ENCODE measurements at places on chromosomes 11 and 22.

DNA sequence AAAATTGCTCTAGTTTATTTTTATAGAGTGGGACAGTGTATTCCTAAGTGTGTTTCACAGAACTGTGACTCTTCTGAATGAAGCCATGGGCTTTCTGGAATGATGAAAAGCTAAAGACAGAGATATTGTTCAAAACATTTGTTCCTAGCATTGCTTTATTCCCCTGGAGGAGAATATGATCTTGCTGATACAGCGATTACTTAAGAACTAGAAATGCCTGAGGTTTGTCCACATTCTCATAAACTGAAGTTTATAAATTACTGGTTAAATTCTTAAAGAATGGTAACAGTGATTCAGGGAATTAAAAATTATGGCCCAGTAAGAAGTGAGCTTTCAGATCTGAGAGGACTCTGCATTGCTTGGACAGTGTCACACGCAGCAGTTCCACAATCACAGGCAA, 690.3 kb downstream of the FAM181B start:
- no peak for DNase-seq

DNA sequence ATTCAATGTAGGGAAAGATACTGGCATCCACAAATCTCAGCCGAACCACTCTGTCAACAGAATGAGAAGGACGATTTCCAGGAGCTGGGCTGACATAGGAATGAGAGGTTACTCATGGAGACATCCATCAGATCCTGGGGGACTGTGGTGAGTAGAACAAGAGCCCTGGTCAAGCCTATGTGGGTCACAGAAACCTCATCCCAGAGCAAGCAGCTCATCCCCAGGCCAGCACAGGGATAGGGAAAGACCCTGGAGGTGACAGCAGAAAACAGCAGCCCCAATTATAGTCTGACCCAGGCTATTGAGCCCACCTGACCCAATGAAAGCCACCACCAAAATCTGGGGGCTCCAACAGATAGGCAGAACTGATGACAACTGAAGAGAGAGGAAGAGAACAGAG, 128.0 kb upstream of the SERPIND1 start:
- DNase-seq, result no peak

DNA sequence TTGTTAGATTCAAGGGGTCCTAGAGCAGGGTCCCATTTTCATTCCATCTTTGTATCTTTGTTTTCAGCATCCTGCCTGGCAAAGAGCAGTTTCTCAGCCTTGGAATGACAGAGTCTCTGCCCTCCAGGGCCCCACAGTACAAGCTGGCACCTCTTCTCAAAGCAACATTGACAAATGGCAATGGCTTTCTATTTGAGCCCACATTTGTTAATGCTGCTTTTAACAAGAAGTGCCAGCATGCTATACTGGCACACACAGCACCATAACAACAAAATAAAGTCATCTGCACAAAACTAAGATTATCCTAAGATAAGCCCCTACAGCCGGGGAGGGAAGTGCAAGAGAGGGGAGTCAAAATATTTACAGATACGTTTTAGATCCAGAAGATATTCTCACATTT, 309.7 kb upstream of the C11orf87 start:
- no peak for DNase-seq

- no peak for DNase-seq
Observed at GRCh38 chr11:114366331-114367243, 33.7 kb downstream of the C11orf71 start.

DNA sequence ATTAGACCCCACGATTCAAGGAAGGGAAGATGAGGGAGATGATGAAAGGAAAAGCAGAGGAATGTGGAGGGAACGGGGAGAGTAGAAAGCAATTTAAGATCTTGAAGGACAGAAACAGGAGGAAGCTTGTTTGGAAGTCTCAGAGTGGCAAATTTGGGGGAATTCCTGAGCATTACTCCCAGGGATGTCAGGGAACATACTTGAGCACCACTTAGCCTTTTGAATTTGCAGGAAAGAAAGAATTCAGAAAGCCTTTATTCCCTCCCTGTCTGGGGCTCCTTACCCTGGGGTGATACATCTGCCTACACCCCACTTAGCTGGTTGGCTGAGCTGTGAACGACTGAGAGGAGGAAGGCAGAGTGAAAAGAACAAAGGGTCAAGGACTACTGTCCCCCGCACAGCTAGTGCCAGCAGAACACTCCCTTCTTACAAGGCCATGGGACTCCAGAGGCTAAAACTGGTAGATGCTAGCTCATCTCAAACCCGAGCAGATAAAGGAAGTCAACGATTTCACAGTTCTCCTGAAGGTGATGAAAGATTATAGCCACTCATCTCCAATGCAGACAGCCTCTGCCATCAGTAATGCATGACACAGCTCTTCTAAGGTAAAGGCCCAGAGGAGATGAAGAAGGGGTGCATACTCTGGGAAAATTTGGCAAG, 84.0 kb upstream of the AKIP1 start:
- DNase-seq, result no peak

DNA sequence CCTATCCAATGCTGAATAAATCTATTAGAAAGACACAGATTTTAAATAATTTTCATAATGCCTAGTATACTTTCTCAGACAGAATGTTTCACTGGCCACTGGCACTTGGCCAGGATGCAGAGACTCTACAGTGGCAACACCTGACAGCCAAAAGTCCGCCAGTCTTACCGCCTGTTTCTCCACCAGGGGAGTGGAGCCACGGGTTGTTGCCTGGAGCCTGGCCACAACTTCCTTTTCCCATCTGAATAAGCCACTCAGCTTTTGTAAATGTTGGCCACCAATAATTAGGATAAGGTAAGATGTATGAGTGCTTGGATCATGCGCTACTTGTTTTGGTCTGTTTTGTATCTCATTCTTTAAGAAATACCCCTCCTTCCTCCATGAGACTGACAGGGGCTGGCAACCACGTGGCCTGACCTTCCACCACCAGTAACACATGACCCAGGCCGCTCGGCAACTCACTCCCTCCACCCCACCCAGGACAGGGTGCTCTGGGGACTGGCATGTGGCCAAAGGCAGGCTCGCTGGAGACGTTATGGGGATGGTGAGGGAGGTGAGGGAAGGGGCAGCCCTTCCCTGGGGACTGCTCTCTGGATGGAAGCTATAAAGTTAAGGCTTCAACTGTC, 93.0 kb upstream of the BID start:
- no peak for DNase-seq

DNA sequence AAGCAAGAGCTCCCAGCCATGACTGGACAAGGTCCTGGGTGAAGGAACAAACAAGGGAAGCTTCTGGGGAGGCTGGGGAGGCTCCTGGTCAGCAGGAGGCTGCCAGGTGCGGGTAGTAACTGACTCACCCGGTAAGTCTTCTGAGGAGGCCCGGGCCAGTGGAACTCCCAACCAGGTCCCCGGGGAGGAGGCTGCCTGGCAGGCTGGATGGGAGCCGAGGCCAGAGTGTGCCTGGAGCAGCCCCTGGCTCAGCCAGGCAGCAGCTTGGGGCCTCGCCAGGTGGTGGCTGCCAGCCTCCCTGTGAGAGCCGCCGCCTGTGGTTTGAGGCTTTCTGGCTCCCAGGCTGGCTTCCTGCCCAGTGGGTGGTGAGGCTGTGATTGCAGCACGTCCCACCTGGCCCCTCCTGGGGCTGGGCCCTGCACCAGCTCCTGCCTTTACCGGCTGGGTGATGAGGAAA, 46.2 kb downstream of the IGF2 start:
- DNase-seq, result peak; percentile 45

GRCh38 chr11:61919705-61920631, 2.6 kb upstream of the RAB3IL1 start:
- DNase-seq, result no peak

GRCh38 chr22:48824712-48825651, 1002.7 kb downstream of the BRD1 start:
- no peak for DNase-seq

GRCh38 chr11:118410055-118410745, 8.8 kb downstream of the ATP5MG start:
- no peak for DNase-seq

DNA sequence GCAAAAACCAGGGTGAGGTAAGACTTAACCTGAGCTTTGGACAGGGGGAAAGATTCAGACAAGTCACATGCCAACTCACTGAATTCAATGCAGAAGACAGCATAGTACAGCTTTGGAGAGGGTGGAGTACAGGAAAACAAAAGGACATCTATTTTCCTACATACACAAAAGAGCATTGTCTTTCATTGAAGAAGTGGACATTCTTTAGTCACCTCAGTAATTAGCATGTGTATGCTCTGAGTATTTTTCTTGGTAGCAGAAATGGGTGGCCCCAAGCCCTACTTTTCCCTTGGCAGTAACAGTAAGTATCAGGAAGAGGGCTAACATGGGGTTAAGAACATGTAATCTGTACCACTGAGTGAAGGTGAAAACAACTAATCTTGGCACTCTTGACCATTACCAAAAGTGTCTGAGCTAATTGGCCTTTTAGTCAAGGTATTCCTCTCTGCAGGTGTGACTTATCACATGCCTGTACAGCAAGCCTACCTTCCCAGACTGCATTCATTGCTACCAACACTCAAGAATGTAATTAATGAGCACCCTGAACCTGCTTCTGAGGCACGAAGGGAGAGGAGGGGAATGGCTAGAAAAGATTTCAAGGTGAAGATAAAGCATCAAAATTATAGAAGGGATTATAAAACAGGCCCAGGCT, 33.9 kb downstream of the SYTL2 start:
- DNase-seq, result no peak

- no peak for DNase-seq
Observed at GRCh38 chr22:32839831-32840584, 38.5 kb downstream of the TIMP3 start.

DNA sequence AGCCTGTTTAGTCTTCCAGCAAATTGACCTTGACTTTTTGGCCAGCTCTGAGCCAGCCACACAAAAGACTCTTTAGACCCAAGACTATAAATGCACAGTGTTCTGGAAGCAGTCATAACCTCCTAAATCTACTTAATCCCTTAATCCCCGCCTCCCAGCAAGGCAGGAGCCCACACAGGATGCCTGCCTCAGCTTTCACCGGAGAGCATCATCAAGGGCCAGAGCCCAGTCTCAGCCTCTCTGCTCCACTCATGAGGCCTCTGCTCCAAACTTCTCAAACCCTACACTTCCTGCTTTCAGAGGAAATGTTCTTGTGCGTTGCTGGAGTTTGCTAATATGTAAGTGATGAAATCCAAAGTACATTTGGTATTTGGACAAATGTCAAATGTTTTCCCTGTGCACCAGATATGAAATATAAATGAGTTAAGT, 57.9 kb upstream of the FSHB start:
- DNase-seq, result no peak

GRCh38 chr11:75279273-75279672, 38.7 kb downstream of the TPBGL start:
- no peak for DNase-seq

DNA sequence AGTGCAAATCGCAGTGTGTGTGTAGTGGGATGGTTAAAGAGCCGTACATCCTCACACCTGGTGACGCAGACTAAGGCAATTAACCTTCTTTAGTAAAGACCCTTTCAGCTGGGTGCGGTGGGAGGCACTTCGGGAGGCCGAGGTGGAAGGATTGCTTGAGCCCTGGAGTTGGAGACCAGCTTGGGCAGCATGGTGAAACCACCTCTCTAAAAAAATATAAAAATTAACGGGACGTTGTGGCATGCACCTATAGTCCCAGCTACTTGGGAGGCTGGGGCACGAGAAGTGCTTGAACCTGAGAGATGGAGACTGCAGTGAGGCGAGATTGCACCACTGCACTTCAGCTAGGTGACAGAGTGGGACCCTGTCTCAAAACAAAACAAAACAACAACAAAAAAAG, 31.5 kb downstream of the ZBTB16 start:
- DNase-seq, result no peak

GRCh38 chr11:96293598-96294021, 49.4 kb downstream of the MAML2 start:
- no peak for DNase-seq

- no peak for DNase-seq
Observed at GRCh38 chr11:101336858-101337257, 207.2 kb upstream of the PGR start.

GRCh38 chr11:44096360-44097185, 1.1 kb downstream of the EXT2 start:
- DNase-seq, result no peak

DNA sequence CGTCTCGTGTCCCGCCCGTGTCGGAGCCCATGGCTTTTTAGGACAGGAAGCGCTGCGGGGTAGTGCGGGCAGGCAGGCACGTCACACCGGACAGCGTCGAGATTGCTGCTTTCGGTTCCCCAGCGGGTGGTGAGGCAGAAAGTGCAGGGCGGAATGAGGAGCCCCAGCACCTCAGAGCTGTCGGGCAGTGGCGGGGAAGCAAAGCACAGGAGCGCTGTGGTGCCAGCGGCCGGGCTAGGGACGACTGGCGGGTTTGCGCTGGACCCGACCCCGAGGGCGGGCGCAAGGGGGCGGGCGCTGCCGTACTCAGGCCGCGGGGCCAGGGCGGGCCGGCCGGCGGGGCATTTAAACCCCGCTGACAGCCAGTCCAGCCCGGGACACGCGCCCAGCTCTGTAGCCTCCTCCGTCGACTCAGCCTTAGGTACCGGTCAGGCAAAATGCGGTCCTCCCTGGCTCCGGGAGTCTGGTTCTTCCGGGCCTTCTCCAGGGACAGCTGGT, at the start of gene SLC37A2:
Gene SLC37A2 (plus strand): TSS at position 375 of the 498 bp plus-strand sequence. CDS start 63 bp downstream, at position 438.
- peak; percentile 78 for DNase-seq

GRCh38 chr11:121318848-121319834, 26.6 kb downstream of the SC5D start:
- DNase-seq, result peak; percentile 34

DNA sequence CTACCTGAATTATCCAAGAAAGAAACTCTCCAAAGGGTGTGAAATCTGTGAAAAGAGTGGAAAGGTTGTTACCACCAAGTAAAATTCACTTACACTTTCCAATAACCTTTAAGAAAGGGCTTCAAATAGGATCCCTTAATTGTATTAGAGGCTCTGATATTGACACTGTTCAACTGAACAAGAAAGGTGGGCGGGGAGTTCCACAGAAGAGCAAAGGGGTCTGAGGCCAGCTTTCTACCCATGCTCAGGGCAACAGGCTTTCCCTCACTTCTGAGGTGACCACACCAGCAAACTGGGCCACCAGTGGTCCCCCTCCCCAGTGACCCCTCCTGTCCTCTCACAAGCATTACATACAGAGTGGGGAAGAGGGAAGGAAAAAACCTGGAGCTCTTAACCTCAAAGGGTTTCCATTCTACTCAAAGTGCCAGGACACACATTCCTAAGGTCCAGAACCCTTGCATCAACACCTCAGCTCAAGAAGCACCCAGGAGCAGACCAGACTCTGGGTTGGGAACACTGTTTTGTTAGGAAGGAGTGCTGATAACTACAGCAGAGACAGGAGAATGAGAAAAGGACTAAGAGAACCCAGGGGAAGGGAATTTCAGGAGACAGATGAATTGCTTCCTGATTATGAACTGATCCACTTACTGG, 71.6 kb upstream of the AKIP1 start:
- DNase-seq, result no peak

GRCh38 chr11:30758946-30759504, 172.9 kb upstream of the MPPED2 start:
- DNase-seq, result no peak
